ENCODE measurements at places on chromosomes 3 and 15.

GRCh38 chr15:96581371-96581770 lies 250.9 kb downstream of the NR2F2 start:
- no peak for DNase-seq

DNA sequence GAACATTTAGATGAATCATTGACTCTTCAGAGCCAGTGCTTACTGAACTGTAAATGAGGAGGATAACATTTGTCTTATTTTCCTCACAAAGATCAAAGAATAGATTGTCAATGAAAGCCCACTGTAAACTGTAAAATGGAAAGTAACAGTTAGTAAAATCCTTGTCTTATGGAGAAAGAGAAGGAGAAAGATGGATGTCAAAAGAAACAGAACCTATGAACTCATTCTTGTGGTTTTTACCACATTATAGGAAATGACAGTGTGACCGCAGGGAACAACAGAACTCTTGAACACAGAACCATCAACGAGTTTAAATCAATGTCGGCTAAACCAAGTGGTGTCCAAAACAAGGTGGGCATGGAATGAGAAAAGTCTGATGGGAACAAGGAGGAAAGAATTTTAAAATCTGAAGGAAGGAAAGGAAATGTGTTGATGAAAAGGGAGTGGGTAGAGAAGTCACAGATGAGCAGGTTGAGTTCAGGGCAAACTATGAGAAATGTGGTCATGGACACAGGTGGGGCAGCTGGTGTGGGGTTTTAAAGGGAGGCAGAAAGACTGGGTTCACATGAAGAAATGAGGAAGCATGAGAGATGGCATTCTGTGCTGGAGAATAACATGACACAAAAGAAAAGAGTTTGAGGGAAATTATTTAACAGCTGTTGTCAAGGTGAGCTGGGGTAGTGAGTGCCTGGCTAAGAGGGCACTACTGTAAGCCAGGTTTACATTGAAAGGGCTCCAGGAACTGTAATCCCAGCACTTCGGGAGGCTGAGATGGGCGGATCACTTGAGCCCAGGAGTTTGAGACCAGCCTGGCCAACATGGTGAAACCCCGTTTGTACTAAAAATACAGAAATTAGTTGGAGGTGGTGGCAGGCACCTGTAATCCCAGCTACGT lies 42.4 kb upstream of the ETV5 start:
- DNase-seq: no peak

GRCh38 chr3:69244039-69244438 lies 121.6 kb upstream of the LMOD3 start:
- no peak for DNase-seq

DNA sequence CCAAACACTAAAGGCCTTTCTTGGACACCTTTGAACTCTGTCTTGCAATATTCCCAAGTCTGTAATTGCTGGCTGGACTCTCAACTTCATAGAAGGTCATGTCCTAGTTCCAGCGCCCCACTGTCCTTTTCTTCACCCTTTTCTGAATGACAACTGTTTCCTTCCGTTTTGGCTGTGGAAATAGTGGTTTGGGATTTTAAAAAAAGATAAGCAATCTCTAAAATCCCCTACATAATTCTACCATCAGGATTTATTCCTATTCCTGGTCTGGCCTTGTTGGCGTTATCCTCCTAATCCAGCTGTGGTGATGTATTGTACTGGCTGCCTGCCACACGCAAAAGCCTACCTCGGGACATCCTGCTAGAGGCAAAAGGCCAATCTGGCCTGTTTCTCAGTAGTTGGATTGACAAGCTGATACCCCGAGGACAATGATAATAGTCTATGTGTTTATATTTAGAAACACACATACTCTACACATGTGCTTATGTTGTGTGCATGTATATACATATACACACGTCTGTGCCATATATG lies 440.3 kb upstream of the DPH6 start:
- no peak for DNase-seq

DNA sequence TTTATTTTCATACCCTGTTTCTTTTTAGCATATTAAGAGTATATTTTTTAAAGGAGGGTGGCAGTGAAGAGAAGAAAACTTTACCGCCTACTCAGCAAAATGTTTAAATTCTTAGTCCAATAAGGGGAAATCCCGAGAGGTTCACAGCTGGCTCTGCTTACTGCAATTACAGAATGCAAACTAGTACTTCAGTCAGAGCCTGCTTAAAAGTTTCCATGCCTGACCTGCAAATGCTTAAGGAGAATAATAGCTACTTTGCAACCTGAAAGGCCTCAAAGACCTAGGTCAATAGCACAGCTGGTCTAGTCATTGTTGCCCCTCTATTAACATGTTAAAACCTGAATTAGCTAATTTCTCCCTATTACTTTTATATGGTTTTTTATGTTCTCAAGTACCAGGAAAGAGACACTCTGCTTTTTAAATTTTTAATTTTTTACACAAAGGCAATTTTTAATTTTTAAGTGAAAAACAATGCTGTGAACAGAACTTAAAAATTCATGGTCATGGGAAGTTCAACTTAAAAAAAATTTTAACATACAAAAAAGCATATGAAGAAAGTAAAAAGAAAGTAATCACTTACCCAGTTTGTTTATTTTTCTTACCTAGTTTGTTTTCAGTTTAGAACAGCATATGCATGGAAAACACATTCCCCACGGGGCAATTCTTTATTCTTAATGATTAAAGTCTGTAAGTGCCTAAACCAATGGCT lies 79.2 kb downstream of the P3H2 start:
- DNase-seq: no peak

DNA sequence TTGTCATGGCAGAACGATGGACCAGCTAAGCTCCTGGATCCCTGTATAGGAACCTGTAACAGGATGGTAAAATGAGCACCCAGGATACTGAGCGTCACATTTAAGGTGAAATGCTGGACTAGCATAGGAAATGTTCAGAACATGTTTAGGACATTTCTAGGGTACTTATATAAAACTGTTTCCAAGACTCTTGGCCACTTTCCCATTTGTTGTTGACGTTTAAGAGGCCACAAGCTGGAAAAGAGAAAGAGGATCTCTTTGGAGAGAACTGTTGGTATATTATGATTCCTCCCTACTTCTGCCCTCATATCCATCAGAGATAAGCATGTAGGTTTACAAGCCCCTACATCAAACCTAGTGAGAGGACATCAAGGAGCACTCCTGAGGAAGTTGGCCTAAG lies 57.5 kb downstream of the SCN11A start:
- no peak for DNase-seq

- DNase-seq: no peak
Measured at GRCh38 chr15:80591938-80592825, 102.9 kb upstream of the ABHD17C start.

- no peak for DNase-seq
Measured at GRCh38 chr3:127013758-127014535, 31.0 kb downstream of the PLXNA1 start.

DNA sequence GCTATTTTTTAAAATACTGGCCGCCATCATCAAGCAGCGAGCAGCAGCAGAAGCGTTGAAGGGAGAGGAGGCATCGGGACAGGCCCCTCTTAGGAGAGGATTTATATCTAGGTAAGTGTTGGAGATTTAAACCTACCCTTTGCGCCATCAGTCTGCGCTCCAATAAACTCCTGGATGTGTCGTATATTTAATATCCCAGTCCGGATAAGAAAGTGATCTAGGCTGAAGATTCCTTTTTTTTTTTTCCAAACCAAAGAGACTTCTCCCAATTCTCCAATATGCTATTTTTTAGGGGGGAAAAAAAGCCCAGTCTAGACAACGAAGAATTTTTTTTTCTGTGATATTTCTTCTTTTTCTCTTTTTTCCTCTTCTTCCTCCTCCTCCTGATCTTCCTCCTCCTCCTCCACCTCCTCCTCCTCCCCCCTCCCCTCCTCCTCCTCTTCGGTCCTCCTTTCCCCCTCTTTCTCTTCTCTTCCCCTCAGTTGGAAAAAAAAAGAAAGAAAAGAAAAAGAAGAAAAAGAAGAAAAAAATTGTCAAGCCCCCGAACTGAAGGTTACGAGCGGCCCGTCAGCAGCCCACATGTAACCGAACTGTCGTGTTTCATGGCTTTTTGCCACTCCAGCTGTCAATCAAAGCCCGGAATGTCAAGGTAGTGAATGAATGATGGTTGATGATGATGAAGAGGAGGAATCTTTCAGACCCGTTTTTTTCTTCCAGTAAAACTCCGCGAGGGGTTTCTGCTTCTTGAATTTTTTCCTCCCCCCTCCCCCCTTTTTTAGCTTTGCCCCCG lies 835 bp downstream of the MEIS2 start:
- no peak for DNase-seq

DNA sequence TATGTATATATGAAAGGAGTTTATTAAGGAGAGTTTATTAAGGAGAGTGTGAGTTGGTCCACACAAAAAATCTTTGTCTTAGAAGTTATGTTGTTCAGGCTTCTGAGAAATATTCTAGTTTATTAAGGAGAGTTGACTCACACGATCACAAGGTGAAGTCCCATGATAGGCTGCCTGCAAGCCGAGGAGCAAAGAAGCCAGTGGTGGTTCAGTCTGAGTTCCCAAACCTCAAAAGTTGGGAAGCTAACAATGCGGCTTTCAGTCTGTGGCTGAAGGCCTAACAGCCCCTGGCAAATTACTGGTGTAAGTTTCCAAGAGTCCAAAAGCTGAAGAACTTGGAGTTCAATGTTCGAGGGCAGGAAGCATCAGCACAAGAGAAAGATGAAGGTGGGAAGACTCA lies 42.4 kb upstream of the DAZL start:
- DNase-seq: no peak

GRCh38 chr3:186218421-186218820 lies 109.5 kb upstream of the ETV5 start:
- DNase-seq: no peak

GRCh38 chr15:65400760-65401610 lies 21.8 kb downstream of the IGDCC4 start:
- DNase-seq: peak; percentile 31

DNA sequence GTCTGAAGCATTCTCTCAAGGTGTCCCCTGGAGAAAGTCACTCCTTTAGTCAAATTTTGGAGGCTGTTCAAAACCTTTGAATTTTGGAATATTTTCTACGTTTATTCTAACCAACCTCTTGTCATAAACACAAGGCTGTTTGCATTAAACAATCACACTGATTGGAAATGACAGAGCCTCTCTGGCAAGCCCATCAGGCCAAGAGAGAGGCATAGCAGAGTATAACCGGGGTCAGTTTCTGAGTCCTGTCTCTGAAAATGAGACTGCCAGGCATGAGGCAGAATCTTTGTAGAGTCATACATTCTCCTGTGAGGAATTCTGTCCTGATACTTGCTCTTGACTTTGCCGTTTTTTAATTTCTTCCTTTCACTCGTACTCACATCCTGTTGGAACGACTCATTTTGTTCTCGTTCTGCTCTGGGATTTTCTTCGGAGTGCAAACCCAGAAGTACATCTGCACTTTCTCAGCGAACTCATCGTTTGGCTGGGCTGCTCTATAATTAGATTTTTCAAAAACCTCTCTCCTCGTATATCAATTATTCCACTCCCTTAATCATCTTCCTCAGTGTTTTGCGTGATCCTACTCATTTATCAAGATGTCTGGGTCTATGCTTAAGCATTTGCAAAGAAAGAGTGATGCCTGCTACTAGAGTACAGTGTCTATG lies 114.2 kb downstream of the AGBL1 start:
- no peak for DNase-seq

GRCh38 chr3:99627062-99627826 lies 11.2 kb upstream of the COL8A1 start:
- no peak for DNase-seq

GRCh38 chr3:277873-278272 lies 81.3 kb downstream of the CHL1 start:
- DNase-seq: no peak

GRCh38 chr15:43789409-43789808 lies 2.7 kb upstream of the SERF2 start:
- no peak for DNase-seq

- DNase-seq: peak; percentile 34
Measured at GRCh38 chr3:16399473-16399872, 114.0 kb downstream of the RFTN1 start.
